Left kidney (tissue), 8 donors: ENCODE measurements at places on chromosomes 1 and 21.

DNA sequence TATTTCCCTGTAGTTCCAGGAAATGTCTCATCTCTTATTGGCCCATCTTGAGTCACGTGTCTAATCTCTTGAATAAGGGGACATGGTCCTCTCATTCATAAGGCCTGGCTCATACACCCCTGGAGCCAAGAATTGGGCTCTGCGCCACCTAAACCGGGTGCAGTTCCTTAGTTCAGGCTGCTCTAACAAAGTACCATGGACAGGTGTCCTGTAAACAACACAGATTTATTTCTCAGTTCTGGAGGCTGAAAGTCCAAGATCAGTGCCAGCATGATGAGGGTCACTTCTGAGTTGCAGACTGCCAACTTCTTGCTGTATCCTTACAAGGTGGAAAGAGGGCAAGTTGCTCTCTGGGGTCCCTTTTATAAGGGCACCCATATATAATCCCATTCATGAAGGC, 60.2 kb upstream of the VAMP3 start:
- DNase-seq, result no peak

DNA sequence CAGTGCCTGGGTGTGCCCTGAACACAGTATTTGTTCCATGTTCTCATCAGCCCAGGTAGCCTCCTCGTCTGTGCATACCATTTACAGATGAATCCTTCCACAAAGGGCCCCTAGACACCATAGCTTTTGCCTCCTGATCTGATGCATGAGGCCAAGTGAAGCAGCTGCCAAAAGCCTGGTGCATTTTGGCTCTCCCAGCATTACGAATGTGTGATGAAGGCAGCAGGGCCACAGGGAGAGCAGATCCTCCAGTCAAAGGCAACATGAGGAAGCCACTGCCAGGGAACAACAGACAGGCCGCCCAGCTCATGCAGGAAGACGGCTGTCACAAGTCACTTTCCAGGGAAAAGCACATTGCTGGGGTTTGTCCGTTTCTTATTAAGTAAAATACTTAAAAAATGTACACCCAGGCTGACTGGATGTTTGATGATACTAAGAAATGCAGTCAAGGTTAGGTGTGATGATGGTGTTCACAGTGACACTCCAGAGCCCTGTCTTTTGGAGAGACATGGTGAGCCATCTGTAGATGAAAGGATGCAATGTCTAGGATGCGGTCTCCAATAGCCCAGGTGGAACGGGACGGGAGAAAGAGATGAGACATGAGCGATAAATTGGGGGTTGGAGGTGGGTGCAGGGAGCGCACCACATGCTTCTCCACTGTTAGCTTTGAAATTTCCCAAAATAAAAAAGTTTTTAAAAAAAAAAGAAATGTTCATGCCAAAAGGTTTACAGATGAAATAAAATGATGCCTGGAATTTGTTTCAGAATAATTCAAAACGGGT, 48.7 kb downstream of the NPHP4 start:
- DNase-seq, result no peak

DNA sequence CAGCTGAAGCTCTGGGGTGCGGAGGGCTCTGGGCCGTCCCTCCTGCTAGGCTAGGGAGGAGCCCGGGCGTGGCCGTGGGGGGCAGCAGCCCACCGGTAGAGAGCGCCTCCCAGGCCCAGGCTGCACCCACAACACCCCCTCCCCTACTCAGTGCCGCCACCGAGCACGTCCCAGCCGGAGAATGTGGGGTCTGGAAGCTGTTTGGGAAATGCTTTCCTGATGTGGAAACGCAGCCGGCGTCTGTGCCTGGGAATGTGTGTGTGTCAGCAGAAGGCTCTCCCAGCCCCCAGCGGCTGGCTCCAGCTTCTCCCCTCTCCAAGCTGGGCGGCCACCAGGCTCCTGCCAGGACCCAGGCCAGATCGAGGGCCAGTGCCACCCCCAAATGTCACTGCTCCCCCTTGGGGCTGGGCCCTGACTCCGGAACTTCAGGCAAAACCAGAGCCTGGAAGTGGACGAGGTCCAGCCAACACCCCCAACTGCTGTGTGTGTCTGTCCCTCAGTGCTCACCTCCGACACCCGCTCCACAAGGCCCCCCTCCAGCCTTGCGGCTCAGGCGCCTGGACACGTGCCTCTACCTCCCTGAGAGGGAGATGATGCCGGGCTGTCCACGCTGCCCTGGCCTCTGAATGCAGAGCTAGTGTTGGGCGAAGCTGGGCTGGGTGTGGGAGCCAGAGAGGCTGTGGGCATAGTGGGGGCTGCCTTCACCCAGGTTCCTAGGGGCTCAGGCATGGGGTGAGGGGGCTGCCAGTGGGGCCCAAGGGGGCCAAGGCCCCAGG, 74.7 kb downstream of the MEGF6 start:
- no peak for DNase-seq

GRCh38 chr1:98763488-98764150, 102.1 kb downstream of the SNX7 start:
- no peak for DNase-seq

DNA sequence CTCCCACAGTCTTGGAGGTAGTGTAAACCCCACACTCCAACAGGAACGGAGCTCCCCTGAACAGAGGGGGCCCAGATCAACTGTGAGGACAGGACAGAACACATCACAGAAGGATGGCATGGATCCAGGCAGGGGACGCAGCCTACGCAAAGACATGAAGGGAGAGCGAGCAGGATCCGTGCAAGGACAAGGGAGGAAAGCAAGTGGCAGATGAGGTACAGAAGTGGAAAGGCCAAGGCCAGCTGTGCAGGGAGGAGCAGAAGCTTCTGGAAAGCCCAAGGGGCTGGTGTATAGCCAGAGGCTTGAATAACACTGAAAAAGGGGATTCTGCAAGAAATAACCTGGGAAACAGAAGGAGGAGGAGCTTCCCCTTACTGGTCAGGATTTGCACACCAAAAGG, 81.2 kb downstream of the SIPA1L2 start:
- DNase-seq, result no peak

DNA sequence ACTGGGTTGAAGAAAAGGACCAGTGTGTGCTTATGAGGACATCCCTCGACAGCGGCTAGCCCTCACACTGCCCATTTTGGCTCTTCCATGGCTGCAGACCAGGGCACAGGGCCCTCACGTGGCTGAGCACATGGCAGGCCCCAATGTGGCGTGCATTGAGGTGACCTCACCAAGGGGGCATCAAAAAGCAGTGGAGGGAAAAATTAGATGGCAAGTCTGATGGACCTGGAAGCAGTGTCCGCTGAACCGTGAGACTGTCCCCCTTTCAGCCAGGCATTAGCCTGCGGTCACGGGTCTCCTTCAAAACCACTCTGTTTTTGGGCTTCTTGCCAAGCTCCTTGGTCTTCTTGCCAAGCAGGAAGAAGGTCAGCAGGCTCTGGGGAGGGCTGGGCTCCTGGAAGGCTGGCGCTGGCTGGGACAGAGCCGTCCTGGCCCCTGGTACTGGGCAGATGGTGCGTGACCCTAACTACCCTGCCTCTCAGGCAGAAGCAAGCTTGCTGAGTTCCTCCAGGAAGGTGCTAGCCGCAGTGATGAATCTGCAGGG, 30.8 kb downstream of the TRIM67 start:
- peak; percentile 51 for DNase-seq

DNA sequence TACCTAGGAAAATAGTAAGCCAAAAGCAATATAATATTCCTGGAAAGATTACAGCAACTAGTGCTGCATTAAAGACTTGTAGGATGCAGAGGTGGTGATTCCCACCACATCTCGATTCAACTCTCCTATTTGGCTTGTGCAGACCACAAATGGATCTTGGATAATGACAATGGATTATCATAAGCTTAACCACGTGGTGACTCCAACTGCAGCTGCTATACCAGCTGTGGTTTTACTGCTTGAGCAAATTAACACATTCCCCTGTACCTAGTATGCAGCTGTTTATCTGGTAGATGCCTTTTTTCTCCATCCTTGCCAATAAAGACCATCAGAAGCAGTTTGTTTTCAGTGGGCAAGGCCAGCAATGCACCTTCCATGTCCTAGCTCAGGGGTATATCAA, 542.7 kb upstream of the ADGRL4 start:
- no peak for DNase-seq

DNA sequence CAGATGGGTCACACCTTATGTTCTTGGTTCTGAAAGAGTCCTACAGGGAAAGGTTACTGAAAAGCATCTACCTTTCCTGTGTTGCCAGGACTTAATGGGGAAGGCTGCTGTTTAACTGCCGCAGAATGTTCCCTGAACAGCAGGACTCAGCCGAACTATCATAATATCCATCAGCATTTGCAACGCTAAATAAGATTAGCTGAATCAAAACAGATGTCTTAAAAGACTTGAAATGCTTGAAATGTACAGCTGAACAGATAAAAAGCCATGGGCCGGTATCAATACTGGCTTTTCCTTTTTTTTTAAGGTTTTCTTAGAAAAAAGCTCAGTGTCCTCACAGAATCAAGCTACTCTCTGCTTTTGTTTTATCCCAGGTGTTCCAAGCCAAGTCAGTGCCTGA, 19.7 kb upstream of the ATP13A2 start:
- DNase-seq, result no peak

DNA sequence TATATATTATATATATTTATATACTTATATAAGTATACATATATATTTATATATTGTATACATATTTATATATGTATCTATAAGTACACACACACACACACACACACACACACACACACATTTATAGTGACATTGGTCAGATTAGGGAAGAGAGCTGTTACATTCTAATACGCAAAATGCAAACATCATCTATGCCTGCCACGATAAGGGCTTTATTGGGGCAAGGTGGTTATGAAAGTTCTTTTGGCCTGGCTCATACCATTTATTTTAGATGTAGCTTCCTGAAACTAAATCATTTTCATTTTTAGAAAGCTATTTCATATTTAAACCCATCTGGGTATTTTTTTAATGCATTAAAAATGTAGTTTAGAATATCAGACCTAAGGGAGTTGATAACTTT, 82.8 kb downstream of the MAST2 start:
- DNase-seq, result no peak

DNA sequence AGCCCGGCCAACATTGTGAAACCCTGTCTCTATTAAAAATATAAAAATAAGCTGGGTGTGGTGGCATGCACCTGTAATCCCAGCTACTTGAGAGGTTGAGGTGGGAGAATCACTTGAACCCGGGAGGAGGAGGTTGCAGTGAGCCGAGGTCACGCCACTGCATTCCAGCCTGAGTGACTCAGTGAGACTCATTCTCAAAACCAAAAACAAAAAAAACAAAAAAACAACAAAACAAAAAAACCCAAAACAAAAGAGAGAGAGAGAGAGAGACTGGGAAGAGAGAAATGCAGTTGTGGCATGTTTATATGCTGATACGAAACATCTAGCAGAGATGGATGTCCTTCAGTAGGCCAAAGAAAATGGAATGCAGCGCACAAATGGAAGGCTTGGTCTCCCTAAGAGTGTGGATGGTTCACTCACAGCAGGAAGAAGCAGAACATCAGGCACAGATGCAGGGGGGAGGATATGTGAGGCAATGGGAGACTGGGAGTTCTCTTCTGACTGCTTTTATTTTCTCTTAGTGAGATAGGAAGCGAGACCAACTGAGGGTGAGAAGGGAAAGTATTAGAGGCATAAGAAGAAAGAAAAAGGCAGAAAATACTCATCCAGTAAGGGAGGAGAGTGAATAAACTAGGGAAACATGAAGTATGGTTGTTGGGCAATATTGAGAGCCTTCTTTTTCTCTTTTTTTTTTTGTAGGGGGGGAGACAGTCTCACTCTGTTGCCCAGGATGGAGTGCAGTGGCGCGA, 16.0 kb downstream of the THEM4 start:
- no peak for DNase-seq

GRCh38 chr1:41918450-41919043, at the start of gene HIVEP3:
TSS of gene HIVEP3 (minus strand) at chr1:41918922.
- no peak for DNase-seq

GRCh38 chr1:23168445-23169194, at the start of gene LUZP1:
TSS of gene LUZP1 (minus strand) at chr1:23168856.
- peak; percentile 88 for DNase-seq

GRCh38 chr21:26766826-26767325, 78.3 kb downstream of the ADAMTS1 start:
- no peak for DNase-seq

- no peak for DNase-seq
Measured at GRCh38 chr21:24007592-24007991, 1599.7 kb downstream of the MRPL39 start.

DNA sequence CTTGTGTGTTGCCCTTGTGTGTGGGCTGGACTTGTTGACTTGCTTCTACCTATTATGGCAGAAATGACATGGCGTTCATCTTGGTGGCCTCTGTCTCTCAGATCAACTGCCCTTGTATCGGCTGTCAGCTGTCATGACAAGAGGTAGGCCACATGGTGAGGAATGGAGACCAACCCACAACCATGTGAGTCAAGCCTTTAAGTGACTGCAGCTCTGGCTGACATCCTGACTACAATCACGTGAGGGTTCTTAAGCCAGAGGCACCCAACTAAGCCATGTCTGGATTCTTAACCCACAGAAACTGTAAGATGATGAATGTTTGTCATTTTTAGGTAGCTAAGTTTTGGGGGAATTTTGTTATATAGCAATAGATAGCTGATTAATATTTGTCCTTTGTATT, 82.1 kb downstream of the KCND3 start:
- DNase-seq, result no peak

- DNase-seq, result no peak
Measured at GRCh38 chr1:66315671-66316070, 218.3 kb upstream of the SGIP1 start.

GRCh38 chr1:10530281-10530740, 55.6 kb downstream of the PEX14 start:
- DNase-seq, result peak; percentile 61

DNA sequence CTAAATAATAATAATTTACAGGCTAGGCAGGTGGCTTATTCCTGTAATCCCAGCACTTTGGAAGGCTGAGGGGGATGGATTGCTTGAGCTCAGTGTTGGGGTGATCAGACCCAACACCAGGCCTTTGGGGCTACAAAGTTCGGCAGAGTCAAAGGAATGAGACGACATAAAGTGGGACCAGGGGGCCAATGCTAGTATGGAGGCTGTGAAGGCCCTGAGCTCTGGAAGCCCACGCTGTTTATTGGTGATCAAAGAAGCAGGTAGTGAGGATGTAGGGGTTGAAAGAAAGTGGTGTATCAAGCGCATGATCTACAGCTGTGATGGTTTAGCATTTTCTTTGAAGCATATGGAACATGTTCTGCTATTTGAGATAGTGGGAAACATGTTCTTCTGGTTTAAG, 5.6 kb downstream of the BTBD8 start:
- no peak for DNase-seq
